ENCODE measurements at places on chromosomes 5 and 9.

- DNase-seq: no peak
Observed at GRCh38 chr9:112548051-112548440, 61.4 kb downstream of the KIAA1958 start.

GRCh38 chr5:55853818-55854217 is 2.7 kb downstream of the IL31RA start:
- DNase-seq: no peak

DNA sequence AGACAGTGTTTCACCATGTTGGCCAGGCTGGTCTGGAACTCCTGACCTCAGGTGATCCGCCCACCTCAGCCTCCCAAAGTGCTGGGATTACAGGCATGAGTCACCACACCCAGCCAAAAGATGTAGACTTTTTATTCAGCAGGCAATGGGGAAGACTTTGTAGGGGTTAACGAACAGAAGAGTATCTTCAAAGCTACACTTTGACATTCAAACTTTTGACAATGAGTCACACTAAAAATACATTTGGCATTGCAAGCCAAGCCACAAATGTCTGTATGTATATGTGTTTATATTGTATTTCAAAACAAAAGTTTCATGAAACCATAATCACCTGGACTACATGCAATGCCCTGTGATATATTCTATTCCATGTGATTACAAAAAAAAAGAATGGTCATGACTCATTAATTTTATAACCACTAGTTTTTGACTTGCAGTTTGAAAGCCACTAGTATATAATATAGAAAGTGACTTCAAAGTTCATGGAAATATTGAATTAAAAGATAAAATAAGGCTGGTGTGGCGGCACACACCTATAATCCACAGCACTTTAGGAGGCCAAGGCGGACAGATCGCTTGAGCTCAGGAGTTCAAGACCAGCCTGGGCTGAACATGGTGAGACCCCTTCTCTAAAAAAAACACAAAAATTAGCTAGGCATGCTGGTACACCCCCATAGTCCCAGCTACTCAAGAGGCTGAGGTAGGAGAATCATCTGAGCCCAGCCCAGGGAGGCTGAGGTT is 8.3 kb downstream of the DIMT1 start:
- no peak for DNase-seq

- no peak for DNase-seq
Observed at GRCh38 chr5:143008809-143009521, 238.8 kb downstream of the ARHGAP26 start.

DNA sequence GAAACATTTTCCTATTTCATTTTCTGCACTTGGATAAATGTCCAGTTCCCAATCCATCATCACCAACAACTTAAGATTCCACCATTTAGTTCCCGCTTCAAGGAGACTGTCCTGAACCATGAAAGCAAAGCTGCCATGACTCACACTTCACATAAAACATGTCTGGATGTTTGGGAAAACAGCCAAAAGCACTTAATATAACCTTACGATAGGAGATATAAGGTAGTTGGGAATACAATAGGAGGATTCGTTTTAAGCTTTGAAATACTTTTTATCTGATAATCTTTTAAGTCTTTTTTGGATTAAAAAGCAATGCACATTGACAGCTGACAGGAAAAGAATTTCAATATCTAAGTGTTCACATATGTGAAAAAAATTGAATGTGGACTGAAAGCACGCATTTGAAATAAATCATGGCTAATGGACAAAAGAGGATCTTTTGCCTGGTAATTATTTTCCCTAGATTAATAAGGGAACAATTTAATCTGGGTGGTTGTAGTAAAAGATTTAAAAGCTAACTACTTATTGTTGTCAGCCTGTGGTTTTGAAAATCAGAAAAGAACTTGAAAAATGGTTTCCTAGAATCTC is 17.3 kb upstream of the TGFBI start:
- no peak for DNase-seq

DNA sequence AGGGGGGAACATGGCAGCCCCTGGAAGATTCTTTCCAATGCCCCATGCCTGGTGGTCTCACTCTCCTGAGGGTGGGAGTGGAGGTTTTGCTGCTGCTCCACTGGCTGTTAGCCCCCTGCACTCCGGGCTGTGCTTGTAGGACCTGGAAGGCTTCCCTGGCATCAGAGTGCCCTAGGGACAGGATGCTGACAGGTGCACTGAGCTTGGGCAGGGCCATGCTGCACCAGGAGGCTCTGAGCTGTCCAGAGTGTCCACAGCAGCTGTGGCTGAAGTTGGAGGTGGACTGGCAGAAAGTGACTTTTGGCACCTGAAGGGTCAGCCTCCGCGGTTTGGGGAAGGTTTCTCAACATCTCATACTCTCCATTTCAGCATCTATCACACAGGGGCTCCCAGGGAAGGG is 249.1 kb downstream of the GADD45G start:
- no peak for DNase-seq

- no peak for DNase-seq
Observed at GRCh38 chr5:180640611-180640860, 8.9 kb downstream of the FLT4 start.

All from gastrocnemius medialis (tissue), 4 donors.